Activated CD8-positive, alpha-beta T cell treated with anti-CD3 and anti-CD28 coated beads for 36 hours (primary cell): ENCODE measurements at places on chromosomes 12 and 14. TPM values are rescaled to one million over a fixed set of nuclear protein-coding genes. Genes with fewer than 3 reads are reported as not detected.

GRCh38 chr12:63152321-63152700, 1.3 kb upstream of the AVPR1A start:
- DNase-seq: no peak
- H3K4me3 ChIP-seq: no peak overlapping the region
- H3K27ac ChIP-seq: no peak overlapping the region
- peaks cover 51% of the 10 kb centered on the region for H3K27me3 ChIP-seq
- no peaks in the 10 kb centered on the region for H3K36me3 ChIP-seq

DNA sequence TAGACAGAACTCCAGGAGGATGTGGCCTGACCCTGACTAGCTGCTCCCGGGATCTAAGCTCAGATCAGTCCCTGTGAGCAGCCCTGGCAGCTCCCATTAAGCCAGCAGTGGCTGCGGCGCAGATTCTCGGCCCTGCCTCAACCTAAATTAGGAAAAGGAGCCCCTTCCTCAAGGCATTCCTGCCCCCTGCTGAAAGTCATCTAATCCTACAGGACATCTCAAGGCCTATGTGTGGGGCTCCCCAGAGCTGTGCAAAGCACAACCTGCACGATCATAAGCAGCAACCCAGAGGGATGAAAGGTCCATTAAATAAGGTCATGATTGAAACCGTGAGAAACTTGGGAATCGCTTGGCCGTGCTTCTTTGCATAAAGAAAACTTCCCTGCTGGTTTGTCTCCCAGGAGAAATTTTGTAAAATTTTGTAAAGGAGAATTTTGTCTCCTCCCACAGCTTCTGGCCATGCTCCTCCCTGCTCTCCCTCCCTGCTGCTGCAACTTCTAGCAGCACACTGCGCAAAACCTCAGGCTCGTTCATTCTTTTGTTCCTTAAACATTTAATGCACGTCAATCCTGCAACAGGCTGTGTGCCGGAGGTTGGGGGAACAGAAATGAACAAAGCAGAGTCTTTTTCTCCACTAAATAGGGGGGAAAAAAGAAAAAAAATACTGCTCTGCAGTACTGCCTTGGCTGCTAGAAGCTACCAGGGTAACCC, 96.6 kb upstream of the SLC35F4 start:
- H3K4me1 ChIP-seq: no peaks in the 10 kb centered on the region
- peaks cover 6% of the 10 kb centered on the region for H3K27me3 ChIP-seq
- no peaks in the 10 kb centered on the region for H3K36me3 ChIP-seq
- no peak overlapping the region for H3K27ac ChIP-seq
- no peak overlapping the region for H3K4me3 ChIP-seq

DNA sequence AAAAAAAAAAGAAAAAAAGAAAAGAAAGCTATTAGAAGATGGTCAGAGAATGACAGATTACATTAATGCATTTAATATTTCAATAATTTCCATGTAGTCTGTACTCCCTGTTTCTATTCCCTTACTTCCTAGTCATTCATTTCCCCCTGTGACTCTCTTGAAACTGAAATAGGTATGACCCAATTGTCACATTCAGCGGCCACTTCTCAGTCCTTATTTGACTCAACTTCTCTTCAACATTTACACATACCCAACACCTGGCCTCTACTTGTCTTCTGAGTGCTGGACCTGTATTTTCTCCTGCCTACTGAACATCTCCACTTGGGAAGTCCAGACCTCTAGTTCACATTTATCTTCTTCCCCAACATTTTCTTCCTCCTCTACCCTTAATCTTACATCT, 7.2 kb downstream of the EEA1 start:
- peak; percentile 38 for DNase-seq
- H3K36me3 ChIP-seq: peaks cover 13% of the 10 kb centered on the region
- H3K4me3 ChIP-seq: no peak overlapping the region
- H3K27me3 ChIP-seq: no peaks in the 10 kb centered on the region

GRCh38 chr12:10220398-10221077, 7.9 kb downstream of the GABARAPL1 start:
- H3K36me3 ChIP-seq: peaks cover 24% of the 10 kb centered on the region
- no peak for DNase-seq
- H3K27me3 ChIP-seq: no peaks in the 10 kb centered on the region

DNA sequence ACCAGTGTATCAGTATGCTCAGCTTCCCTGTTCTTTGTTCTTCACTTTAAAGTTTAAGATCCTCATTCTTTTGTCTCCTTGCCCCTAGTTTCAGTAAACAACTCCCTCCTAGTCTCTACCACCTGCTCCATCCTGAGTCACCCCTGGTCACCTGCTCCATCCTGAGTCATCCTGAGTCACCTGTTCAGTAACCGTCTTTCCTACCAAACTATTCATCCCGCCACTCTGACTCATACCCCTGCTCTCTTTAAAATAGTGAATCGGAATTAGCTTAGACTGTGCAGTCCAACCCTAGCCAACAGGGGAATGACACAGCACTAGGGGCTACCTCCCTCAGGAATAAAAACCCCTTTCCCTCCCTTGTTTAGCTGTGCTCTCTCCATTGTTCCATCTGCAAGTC, 888.1 kb upstream of the MDGA2 start:
- H3K27ac ChIP-seq: no peak overlapping the region
- H3K36me3 ChIP-seq: no peaks in the 10 kb centered on the region
- no peak overlapping the region for H3K4me3 ChIP-seq
- H3K4me1 ChIP-seq: no peaks in the 10 kb centered on the region
- DNase-seq: no peak
- no peaks in the 10 kb centered on the region for H3K27me3 ChIP-seq

DNA sequence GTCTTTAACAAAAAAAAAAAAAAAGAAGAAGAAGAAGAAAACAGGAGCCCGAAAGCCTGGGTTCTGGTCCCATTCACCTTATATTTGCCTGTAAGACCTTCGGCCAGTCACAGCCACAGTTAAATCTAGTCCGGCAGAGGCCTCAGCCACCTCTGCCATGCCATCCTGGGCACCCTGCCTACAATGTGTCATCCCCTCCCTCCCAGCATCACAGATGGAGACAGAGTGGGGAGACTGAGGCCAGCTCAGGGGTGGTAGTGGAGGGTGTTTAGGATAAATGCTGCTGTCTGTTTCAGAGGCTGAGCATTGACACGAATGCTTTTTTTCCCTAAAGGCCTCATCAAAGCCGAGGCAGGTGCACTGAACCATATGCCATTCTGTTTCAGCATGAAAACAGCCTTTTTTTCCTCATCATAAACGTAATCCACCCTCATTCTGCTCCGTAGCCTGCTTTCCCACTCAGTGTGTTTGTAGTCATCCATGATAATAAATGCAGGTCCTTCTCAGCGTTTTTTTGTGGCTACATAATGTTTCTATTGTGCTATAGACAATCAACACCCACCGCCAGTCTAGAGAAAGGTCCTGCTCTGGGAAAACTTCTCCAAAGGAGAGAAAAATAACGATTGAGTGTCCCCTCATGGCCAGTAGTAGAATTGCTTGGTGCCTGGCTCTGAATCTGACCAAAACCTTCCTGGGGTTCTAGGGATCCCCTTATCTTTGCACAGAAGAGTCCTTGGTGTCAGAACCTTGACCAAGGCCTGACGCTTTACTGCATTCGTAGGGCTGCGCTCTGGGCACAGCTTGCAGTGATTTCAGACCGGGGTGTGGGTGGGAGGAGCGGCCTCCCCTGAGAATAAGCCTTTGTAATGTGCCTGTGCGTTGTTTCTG, 41.1 kb upstream of the TSPAN9 start:
- no peaks in the 10 kb centered on the region for H3K27me3 ChIP-seq
- no peak overlapping the region for H3K27ac ChIP-seq
- H3K4me1 ChIP-seq: no peaks in the 10 kb centered on the region
- DNase-seq: no peak

The SYT1 gene
- not detected for total RNA-seq

The TAS2R14 gene
- 1.0 TPM for total RNA-seq

DNA sequence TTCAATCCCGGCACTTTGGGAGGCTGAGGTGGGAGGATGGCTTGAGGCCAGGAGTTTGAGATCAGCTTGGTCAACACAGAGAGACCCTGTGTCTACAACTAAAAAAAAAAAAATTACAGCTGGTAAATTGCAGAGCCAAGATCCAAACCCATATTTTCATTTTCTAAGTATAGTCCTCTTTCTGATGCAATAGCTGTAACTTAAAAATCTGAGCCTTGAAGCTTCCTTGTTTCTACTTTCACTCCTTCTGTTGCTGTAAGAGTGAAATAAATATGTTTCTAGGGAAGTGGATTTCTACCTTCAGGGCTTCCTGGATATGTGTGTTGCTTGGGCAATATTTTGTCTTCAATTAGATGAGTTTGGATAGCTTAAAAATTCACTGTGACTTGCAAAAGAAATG, 42.0 kb upstream of the PRICKLE1 start:
- no peaks in the 10 kb centered on the region for H3K4me1 ChIP-seq
- H3K36me3 ChIP-seq: no peaks in the 10 kb centered on the region
- no peak for DNase-seq
- H3K27ac ChIP-seq: no peak overlapping the region
- H3K27me3 ChIP-seq: no peaks in the 10 kb centered on the region

DNA sequence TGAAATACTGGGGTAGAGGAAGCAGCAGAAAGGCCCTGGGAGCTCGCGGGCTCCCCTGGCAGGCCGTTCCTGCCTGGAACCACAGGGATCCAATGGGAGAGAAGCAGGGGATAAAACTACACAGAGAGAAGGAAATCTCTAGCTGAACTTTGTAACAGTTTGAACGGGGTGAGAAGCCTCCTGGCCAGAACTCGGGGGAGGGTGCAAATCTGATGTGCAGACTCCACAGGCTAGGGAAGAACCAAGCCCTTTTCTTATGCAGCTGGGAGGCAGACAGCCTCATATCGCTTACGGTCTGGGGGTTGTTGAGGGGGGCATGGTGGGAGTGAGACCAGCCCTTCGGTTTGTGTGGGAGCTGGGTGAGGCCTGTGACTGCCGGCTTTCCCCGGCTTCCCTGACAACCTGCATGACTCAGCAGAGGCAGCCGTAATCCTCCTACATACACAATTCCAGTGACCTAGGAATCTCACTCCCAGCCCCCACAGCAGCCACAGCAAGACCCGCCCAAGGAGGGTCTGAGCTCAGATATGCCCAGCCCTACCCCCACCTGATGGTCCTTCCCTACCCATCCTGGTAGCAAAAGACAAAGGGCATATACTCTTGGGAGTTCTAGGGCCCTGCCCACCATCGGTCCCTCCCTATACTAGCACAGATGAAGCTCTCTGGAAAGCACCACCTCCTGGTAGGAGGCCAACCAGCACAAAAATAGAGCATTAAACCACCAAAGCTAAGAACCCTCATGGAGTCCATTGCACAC, 143.0 kb downstream of the TMTC1 start:
- no peaks in the 10 kb centered on the region for H3K27me3 ChIP-seq
- no peaks in the 10 kb centered on the region for H3K36me3 ChIP-seq
- no peak overlapping the region for H3K4me3 ChIP-seq
- H3K4me1 ChIP-seq: no peaks in the 10 kb centered on the region
- no peak overlapping the region for H3K27ac ChIP-seq

The SLC5A8 gene
- total RNA-seq: not detected
